ENCODE measurements at places on chromosomes 13 and 19. TPM values are rescaled to one million over a fixed set of nuclear protein-coding genes. Genes with fewer than 3 reads are reported as not detected.

The ZNF507 gene
- total RNA-seq = 20.3 TPM

DNA sequence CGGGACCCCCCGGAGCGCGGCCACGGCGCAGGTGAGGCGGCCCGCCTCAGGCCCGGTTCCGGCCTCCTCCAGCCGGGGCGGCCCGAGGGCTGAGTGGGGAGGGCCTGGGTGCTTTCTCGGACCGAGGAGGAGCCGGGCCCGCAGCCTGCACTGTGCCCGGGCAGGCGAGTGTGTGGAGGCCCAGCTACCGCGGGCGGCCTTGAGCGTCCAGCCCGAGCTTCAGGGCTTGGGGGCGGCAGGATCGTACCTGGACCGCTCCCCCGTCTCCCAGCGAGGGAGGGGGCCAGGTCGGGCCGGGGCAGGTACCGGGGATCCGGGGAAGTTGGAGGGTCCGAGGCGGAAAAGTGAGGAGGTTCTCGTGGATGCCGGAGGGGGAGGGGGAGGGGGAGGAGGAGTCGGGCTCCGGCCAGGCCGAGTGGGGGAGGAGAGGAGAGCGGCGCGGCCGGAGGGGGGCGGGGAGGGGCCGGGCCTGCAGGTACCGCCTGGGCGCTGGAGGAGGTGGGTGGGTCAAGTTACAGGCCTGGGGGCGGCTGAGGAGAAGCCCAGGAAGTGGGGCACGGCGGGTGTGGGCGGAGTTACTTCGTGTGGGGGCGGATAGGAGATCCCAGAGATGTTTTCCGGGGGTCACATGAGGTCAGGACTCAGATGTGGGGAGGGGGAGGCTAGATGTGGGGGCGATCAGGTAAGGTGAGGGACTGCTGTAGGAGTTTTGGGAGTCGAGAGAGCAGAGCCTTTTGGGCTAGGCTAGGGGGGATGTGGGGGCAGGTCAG is 545 bp downstream of the NACC1 start:
- peak; percentile 22 for DNase-seq

- DNase-seq = no peak
Observed at GRCh38 chr13:99041788-99042187, 63.9 kb upstream of the DOCK9 start.

The CLASRP gene
- total RNA-seq = 7.5 TPM

The CACNA1A gene
- total RNA-seq = 0.17 TPM

GRCh38 chr13:109568339-109568818 is 218.0 kb downstream of the IRS2 start:
- no peak for DNase-seq

GRCh38 chr13:29479716-29480492 is 115.6 kb downstream of the SLC7A1 start:
- DNase-seq = no peak

DNA sequence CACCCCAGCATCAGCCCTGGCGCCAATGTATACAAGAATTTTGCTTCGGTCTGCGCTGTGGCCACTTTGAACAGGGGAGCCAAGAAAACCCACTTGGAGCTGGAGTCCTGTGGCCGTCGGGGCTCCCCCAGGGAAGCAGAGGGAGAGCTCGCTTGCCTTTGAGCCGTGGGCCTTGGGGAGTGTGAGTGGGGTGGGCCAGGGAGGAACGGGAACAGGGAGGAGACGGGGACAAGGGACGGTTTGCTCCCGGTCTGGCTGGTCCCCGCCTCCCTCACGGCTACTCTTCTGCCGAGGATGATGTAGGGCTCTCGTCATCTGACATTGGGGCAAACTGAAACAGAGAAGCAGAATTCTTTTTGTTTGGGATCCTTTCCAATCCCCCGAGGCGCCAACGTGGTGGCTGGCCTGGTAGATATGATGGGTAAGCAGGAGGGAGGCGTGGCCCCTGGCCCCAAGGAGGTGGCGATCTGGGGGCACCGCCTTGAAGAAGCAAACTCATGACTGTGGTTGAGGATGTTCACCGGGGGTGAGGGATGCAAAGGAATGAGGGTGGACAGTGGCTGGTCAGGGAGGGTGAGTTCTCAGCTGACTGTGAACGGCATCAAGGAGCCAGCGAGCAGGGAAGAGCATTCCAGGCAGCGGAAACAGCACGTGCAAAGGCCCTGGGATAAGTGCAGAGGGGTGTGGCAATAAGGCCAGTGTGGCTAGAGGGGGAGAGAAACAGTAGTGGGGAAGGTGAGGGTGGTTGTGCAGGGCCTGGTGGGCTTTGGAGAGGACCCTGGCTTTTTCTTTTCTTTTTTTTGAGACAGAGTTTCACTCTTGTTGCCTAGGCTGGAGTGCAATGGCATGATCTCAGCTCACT is 10.9 kb upstream of the SPC24 start:
- no peak for DNase-seq

- no peak for DNase-seq
Observed at GRCh38 chr13:34941436-34941834, 635 bp upstream of the NBEA start.

Measured in renal cortical epithelial cell (primary cell).